GM13977 (cell line): ENCODE measurements at places on chromosomes 6 and 20.

DNA sequence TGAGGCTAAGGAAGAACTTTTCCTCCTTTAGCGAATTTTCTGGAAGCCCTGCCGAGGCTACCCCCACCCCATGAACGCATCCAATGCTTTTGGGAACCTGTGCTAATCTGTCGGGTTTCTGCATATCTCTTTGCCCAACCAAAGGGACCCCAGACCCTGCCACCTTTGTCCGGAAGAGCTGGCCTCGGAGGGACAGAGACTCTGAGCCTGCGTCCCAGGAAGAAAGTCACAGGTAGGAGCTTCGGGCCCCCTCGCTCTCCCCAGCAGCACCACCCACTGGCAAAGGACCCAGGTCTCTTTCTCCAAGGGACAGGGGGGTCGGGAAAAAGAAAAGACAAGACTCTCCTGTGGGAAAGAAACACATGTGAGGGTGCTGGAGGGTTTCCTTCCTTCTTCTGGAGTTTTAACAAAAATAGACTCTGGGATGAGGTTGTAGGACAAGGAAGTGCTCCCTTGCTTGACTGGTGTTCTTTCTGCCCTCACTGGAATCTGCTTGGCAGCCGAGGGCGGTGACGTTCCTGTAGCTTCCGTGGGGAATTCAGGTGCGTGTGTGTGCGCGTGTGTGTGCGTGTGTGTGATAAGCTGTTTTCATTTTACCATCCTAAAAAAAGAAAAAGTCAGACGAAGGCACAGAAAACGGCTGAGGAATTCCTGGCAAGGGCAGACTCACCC lies 16.3 kb upstream of the FOXC1 start:
- DNase-seq = no peak

- DNase-seq = peak; percentile 50
Measured at GRCh38 chr6:38973178-38974057, 75.2 kb upstream of the GLP1R start.

- DNase-seq = no peak
Measured at GRCh38 chr6:106967936-106968555, 6.5 kb downstream of the CD24 start.

GRCh38 chr6:42152024-42152423 lies 9.6 kb upstream of the C6orf132 start:
- DNase-seq = no peak

GRCh38 chr20:50191544-50192363 lies 1.1 kb downstream of the CEBPB start:
- peak; percentile 79 for DNase-seq

- no peak for DNase-seq
Measured at GRCh38 chr20:57396212-57396983, 5.2 kb downstream of the RBM38 start.

GRCh38 chr6:100138346-100139022 lies 144.5 kb upstream of the MCHR2 start:
- no peak for DNase-seq

GRCh38 chr6:18632670-18633410 lies 245.7 kb downstream of the RNF144B start:
- DNase-seq = no peak

DNA sequence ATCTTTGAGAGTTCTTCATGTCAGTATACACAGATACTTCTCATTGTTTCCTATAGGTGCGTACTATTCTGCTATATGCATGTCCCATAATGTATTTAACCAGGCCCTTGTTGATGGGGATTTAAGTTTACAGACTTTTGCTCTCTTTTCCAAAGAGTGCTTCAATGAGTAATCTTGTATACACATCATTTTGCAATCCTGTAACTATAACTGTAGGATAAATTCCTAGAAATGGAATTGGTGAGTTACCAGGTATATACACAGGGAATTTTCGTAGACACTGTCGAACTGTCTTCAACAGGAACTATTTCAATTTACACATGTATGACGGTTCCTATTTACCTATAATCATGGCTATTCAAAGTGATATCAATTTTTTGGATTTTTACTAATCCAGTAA lies 15.2 kb upstream of the SNRPC start:
- no peak for DNase-seq

DNA sequence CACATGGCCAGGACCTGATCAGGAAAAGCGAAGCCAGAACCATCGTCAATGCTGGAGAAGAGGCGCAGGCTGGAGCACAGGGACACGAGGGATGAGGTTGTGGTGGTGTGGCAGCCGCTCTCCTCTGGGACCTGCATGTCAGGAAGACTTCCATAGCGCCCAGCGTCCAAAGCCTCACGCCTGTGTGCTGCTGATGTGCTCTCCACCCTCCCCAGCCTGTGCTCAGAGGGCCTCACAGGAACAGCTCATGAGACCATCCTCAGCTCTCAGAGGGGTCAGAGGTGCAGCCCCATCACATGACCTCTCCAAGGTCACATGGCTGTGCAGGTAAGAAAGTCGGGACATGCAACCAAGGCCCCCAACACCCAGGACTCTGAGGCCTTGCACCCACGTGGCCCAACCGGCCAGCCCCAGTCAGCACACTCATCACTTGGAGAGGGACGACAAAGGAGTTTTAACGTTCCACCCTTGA lies 84.4 kb downstream of the NINL start:
- no peak for DNase-seq

GRCh38 chr6:28531479-28532128 lies 5.9 kb downstream of the GPX5 start:
- no peak for DNase-seq

DNA sequence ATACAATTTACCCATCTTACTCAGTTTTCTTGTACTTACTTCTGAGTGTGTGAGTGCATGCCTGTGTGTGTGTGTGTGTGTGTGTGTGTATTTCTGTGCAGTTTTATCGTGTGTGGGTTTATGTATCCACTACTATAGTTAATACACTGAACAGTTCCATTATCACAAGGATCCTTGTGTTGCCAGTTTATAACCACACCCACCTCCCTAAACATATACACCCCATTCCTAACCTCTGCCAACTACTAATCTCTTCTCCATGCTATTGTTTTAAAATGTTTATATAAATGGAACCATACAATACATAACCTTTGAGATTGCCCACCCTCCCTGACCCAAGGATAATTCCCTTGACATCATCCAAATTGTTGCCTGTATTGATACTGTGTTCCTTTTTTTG lies 18.7 kb downstream of the POFUT1 start:
- no peak for DNase-seq

- no peak for DNase-seq
Measured at GRCh38 chr6:35037664-35038038, 103.5 kb downstream of the TCP11 start.

- DNase-seq = no peak
Measured at GRCh38 chr6:33836806-33837469, 33.1 kb upstream of the MLN start.

DNA sequence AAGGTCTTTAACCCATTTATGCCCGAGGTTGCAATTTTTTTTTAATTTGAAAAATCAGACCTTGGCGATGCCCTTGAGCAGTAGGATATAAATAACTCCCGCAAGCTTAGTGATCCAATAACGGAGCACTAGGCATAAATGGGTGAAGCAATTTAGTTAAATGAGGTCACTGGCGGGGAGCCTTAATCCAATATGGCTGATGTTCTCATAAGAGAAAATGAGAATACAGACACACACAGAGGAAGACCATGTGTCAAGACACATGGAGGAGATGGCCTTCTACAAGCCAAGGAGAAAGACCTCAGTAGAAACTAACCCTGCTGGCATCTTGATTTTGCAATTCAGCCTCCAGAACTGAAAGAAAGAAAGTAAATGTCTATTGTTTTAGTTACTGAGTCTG lies 735 bp downstream of the SIRPG start:
- no peak for DNase-seq

DNA sequence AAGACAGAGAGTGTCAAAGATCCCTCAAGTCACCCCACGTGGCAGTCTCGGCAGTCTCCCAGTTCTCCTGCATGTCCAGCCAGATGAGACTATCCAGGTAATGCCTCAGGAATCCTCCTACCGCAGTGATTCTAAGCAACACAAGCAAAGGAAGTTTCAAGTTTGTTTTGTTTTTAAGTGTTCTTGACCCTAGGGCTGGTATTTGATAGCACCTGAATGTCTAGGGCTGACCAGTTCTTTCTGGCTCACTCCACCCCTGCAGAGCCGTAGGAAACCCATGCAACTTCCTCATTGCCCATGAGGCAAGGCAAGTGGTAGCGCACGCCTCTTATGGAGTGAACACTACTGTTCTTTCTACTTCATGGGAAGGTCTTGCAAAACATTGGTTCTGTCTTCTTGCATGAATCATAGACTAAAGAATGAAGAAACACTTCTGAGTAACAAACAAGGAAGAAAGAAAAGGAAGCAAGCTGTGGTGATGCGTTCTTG lies 24.8 kb upstream of the FOXQ1 start:
- DNase-seq = no peak

- no peak for DNase-seq
Measured at GRCh38 chr6:124688369-124688768, 273.9 kb upstream of the RNF217 start.

- DNase-seq = peak; percentile 73
Measured at GRCh38 chr20:53547664-53548239, 45.9 kb downstream of the ZNF217 start.

DNA sequence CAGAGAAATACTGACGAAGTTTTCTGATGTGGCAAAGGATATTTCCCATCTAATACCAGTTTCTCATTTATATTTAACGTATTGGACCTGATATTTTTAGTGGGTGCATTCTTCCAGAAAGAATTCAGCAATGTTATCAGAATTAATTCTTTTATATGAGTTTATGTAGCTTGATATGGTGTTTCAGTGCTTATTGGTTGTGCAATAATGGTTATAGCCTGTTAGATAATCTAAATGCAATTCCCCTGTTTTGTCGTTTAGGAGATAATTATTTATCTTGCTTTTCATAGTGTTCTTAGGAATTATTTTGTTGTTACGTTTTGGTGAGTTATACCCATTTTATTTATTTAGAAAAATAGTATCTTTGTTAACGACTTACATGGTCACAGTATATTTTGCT lies 51.4 kb upstream of the TMEM181 start:
- no peak for DNase-seq

GRCh38 chr6:7588506-7588905 lies 1.5 kb upstream of the SNRNP48 start:
- DNase-seq = no peak

DNA sequence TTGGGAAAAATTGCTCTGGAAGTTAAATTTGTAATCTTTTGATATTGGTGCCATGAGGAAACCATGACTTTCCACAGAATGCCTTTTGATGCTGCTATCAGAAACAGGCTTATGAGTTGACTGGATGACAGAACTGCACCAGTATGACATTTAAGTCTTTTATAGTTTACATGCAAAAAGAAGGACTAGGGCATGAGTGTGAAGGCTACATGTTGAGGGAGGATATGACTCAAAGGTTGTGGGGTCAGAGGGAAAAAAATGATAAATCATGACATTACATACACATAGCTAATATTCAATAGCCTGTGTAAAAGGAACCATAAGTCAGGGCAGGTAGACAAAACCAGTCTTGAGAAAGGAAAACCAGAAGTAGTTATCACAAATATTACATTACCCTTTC lies 182.2 kb downstream of the COL12A1 start:
- no peak for DNase-seq

- DNase-seq = no peak
Measured at GRCh38 chr20:18310051-18310450, 21.7 kb downstream of the ZNF133 start.
